NCI-H1417 treated with DMSO at 0.1 percent for 48 hours (cell line): ENCODE measurements at places on chromosomes 11 and 22.

- DNase-seq, result no peak
Measured at GRCh38 chr11:34316347-34317035, 41.3 kb downstream of the ABTB2 start.

DNA sequence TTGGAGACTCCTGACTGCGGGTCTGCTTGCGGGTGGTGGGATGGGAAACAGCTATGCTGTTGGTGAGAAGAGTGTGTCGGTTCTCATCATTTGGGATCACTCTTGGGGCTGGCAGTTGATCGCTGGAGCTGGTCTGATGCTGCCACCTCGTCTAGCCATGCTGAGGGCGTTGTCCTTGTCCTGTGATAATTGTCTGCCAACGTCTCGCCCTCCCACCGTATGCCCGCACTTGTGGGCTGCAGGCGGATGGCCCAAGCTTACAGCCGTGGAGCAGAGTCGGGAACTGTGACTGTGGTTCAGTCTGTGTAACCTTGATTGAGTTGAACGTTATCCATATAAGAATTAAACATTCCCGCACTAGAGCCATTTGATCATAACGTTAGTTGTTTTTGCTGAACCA, 204.4 kb downstream of the TBC1D22A start:
- DNase-seq, result no peak

- no peak for DNase-seq
Measured at GRCh38 chr11:31625868-31626267, 116.3 kb downstream of the ELP4 start.

GRCh38 chr11:2482204-2482603, 37.4 kb downstream of the KCNQ1 start:
- no peak for DNase-seq

GRCh38 chr11:117669062-117669461, 128.0 kb downstream of the DSCAML1 start:
- no peak for DNase-seq

GRCh38 chr11:61855939-61856680, 28.0 kb downstream of the FADS2 start:
- no peak for DNase-seq

DNA sequence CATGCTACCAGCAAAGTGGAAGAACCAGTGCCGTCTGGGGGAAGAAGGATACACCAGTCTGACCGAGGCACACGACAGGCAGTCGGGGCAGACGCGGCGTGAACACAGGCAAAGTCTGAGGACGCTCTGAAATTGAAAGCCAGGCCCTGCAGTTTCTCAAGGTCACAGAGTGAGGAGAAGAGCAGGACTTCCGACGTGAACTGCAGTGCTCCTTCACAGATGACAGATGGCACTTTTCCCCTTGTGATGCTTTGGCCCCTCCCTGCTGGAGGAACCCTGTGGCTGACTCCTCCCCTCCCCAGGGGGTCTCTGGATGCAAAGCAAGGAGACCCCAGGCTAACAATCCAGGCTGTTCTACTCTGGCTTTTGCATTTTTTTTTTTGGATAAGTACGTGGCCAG, 19.6 kb upstream of the JAM3 start:
- no peak for DNase-seq

- no peak for DNase-seq
Measured at GRCh38 chr22:29359469-29359868, 28.9 kb downstream of the AP1B1 start.

GRCh38 chr11:130825561-130825960, 90.7 kb downstream of the SNX19 start:
- DNase-seq, result no peak

GRCh38 chr11:6505577-6506240, 8.6 kb downstream of the DNHD1 start:
- peak; percentile 2 for DNase-seq

DNA sequence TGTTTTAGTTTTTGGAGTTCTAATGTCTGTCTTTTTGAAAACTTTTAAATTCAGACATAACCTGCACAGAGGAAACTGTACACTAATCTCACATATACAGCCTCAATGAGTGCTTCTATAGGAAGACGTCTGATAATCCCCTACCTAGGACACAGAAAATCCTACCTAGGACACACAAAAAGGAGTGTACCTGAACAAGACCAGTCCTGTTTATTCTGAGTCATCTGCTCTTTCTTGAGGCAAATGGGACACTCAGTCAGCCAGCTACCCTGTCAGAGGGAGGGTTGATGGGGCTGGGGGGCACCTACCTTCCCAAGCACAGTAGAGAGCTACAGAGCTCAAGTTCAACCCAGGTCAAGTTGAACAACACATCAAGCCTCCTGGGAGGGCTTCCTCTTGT, 346.6 kb upstream of the NCAM1 start:
- DNase-seq, result no peak

- no peak for DNase-seq
Measured at GRCh38 chr22:36182857-36183256, 18.8 kb downstream of the APOL4 start.

- DNase-seq, result no peak
Measured at GRCh38 chr22:32535531-32536190, 61.0 kb downstream of the FBXO7 start.

GRCh38 chr11:108592591-108593213, 866 bp downstream of the EXPH5 start:
- no peak for DNase-seq

- DNase-seq, result no peak
Measured at GRCh38 chr22:19179497-19180048, 1.0 kb upstream of the SLC25A1 start.
